ENCODE measurements at places on chromosomes 7 and 10. TPM values are rescaled to one million over a fixed set of nuclear protein-coding genes. Genes with fewer than 3 reads are reported as not detected.

Gene ATRNL1
- total RNA-seq = not detected

Gene RET
- 0.31 TPM for total RNA-seq

Gene CYP3A7
- total RNA-seq = not detected

Gene PCLO
- not detected for total RNA-seq

Gene REEP3
- 28.2 TPM for total RNA-seq

Gene HDAC9
- total RNA-seq = 0.86 TPM

Gene TMEM196
- not detected for total RNA-seq

Gene OR2A12
- not detected for total RNA-seq

Gene CLDN4
- total RNA-seq = not detected

Gene NT5C3A
- 36.2 TPM for total RNA-seq
